ENCODE measurements at places on chromosomes 3 and 15.
A peak's percentile ranks its signal among the peaks of the same experiment; 100 is the strongest.

- H3K36me3 ChIP-seq = peaks cover 2% of the 10 kb centered on the region
- no peak overlapping the region for H3K27ac ChIP-seq
- no peak overlapping the region for H3K4me3 ChIP-seq
- no peak for DNase-seq
- H3K27me3 ChIP-seq = peaks cover 18% of the 10 kb centered on the region
Observed at GRCh38 chr3:46607603-46608028, 4.7 kb upstream of the FAM240A start.

- H3K4me1 ChIP-seq = no peaks in the 10 kb centered on the region
- H3K4me3 ChIP-seq = no peak overlapping the region
- H3K27ac ChIP-seq = no peak overlapping the region
- H3K27me3 ChIP-seq = no peaks in the 10 kb centered on the region
- H3K36me3 ChIP-seq = peaks cover 1% of the 10 kb centered on the region
Observed at GRCh38 chr3:96319166-96319565, 495.2 kb upstream of the EPHA6 start.

GRCh38 chr3:73459711-73460110, 165.0 kb downstream of the PDZRN3 start:
- no peaks in the 10 kb centered on the region for H3K4me1 ChIP-seq
- H3K36me3 ChIP-seq = peaks cover 2% of the 10 kb centered on the region
- no peak overlapping the region for H3K4me3 ChIP-seq
- H3K27me3 ChIP-seq = no peaks in the 10 kb centered on the region

GRCh38 chr15:67788986-67789385, 36.3 kb upstream of the SKOR1 start:
- no peak for DNase-seq
- no peaks in the 10 kb centered on the region for H3K27me3 ChIP-seq
- H3K27ac ChIP-seq = no peak overlapping the region
- peaks cover 25% of the 10 kb centered on the region for H3K4me1 ChIP-seq
- H3K4me3 ChIP-seq = no peak overlapping the region

DNA sequence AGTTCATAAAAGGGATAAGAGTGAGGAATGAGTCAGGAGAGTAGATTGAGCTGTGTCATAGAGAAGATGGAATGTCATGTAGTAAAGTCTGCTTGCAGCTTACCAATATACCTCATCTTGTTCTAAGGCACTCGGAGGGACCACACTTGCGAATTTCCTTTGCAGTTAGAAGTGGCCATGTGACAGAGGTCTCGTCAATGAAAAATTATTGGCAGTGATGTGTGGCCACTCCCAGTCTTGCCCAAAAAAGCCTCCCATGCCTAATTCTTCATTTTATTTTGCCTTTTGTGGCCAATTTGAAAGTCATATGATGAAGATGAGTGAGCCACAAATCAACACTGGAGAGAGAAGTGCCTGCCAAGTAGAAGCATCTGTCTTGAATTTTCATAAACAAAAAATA, 465.6 kb upstream of the ZNF385D start:
- H3K4me1 ChIP-seq = no peaks in the 10 kb centered on the region
- H3K4me3 ChIP-seq = no peak overlapping the region
- no peaks in the 10 kb centered on the region for H3K27me3 ChIP-seq
- no peaks in the 10 kb centered on the region for H3K36me3 ChIP-seq

DNA sequence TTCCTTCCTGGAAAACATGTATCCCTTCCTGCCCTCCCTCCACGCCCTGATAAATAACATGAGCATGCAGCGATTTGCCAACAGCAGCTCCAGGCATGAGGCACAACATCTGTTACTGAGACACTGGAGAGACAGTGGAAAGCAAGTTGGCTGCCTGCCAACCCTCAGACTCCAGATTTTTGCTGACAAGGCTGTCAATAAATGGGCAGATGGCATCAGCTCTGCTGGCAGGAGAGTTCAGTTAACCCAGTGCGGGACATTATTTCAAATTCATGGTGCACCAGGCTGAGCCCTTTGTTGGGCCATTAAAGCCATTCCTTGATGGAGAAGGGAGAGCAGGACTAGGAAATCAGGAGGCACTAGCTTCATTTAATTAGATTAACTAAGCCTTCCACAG, 293.3 kb downstream of the MEX3B start:
- H3K4me3 ChIP-seq = no peak overlapping the region
- DNase-seq = no peak
- H3K27ac ChIP-seq = no peak overlapping the region
- H3K4me1 ChIP-seq = no peaks in the 10 kb centered on the region
- no peaks in the 10 kb centered on the region for H3K27me3 ChIP-seq

GRCh38 chr3:170098753-170099152, 61.0 kb downstream of the GPR160 start:
- no peak overlapping the region for H3K4me3 ChIP-seq
- peak overlapping the region; percentile 70 for H3K27ac ChIP-seq
- H3K27me3 ChIP-seq = no peaks in the 10 kb centered on the region
- DNase-seq = no peak
- peaks cover 65% of the 10 kb centered on the region for H3K36me3 ChIP-seq

- no peaks in the 10 kb centered on the region for H3K27me3 ChIP-seq
- no peaks in the 10 kb centered on the region for H3K4me1 ChIP-seq
- H3K27ac ChIP-seq = no peak overlapping the region
- H3K36me3 ChIP-seq = no peaks in the 10 kb centered on the region
- no peak for DNase-seq
Observed at GRCh38 chr3:176395240-176395639, 802.0 kb downstream of the TBL1XR1 start.

- peaks cover 39% of the 10 kb centered on the region for H3K27me3 ChIP-seq
- no peaks in the 10 kb centered on the region for H3K36me3 ChIP-seq
- no peak overlapping the region for H3K27ac ChIP-seq
- H3K4me3 ChIP-seq = no peak overlapping the region
- DNase-seq = no peak
Observed at GRCh38 chr3:123800362-123800682, 83.8 kb downstream of the MYLK start.

GRCh38 chr15:32857732-32858131, 139.9 kb downstream of the GREM1 start:
- H3K4me1 ChIP-seq = no peaks in the 10 kb centered on the region
- DNase-seq = no peak
- no peak overlapping the region for H3K27ac ChIP-seq
- no peak overlapping the region for H3K4me3 ChIP-seq
- peaks cover 4% of the 10 kb centered on the region for H3K36me3 ChIP-seq

GRCh38 chr15:33370623-33371020, 59.9 kb downstream of the RYR3 start:
- no peak overlapping the region for H3K4me3 ChIP-seq
- no peak overlapping the region for H3K27ac ChIP-seq
- DNase-seq = no peak
- peaks cover 8% of the 10 kb centered on the region for H3K27me3 ChIP-seq

- H3K27me3 ChIP-seq = no peaks in the 10 kb centered on the region
- DNase-seq = no peak
- peaks cover 48% of the 10 kb centered on the region for H3K4me1 ChIP-seq
- H3K4me3 ChIP-seq = peak overlapping the region; percentile 95
Observed at GRCh38 chr3:30605706-30606300, 598 bp upstream of the TGFBR2 start.

GRCh38 chr3:101796077-101796680, 17.2 kb downstream of the NXPE3 start:
- no peak for DNase-seq
- H3K27ac ChIP-seq = peak overlapping the region; percentile 25
- H3K4me1 ChIP-seq = peaks cover 45% of the 10 kb centered on the region
- H3K36me3 ChIP-seq = peaks cover 25% of the 10 kb centered on the region
- H3K27me3 ChIP-seq = no peaks in the 10 kb centered on the region

GRCh38 chr15:101188637-101189408, 63.0 kb downstream of the CHSY1 start:
- DNase-seq = no peak
- H3K4me1 ChIP-seq = peaks cover 64% of the 10 kb centered on the region
- peak overlapping the region; percentile 69 for H3K27ac ChIP-seq
- peak overlapping the region; percentile 63 for H3K4me3 ChIP-seq
- H3K27me3 ChIP-seq = no peaks in the 10 kb centered on the region

DNA sequence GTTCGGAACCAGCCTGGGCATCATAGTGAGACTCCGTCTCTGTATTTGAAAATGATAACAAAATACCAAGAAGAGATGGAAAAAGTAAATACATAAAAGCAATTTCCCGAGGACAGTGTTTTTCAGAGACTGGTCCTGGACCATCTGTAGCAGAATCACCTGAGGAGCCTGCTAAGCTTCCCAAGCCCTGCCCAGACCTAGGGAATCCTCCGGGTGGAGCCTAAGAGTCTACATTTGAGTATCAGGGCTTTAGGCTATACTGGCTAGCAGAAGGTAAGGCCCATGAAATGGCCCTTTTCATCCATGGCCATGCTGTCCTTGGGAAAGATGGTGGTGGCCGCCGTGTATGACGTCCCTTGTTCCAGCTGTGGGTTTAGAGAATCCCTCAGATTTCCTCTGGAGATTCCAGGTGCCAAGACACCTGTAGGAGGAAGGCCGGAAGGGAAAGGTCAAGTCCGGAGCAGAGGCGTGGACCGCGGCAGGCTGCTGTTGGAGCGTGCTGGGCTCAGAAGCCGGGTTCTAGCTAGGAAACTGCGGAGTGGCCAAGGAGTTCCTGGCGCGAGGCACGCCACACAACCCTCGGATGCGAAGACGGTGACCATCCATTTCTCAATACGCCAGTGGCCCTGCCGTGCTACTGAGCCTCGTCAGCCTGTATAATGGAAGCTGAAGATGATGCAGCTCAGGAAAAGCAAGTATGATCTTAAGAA, 50.9 kb downstream of the TMEM44 start:
- peak overlapping the region; percentile 40 for H3K4me3 ChIP-seq
- H3K36me3 ChIP-seq = peaks cover 12% of the 10 kb centered on the region
- H3K27me3 ChIP-seq = no peaks in the 10 kb centered on the region
- DNase-seq = no peak
- H3K27ac ChIP-seq = no peak overlapping the region

DNA sequence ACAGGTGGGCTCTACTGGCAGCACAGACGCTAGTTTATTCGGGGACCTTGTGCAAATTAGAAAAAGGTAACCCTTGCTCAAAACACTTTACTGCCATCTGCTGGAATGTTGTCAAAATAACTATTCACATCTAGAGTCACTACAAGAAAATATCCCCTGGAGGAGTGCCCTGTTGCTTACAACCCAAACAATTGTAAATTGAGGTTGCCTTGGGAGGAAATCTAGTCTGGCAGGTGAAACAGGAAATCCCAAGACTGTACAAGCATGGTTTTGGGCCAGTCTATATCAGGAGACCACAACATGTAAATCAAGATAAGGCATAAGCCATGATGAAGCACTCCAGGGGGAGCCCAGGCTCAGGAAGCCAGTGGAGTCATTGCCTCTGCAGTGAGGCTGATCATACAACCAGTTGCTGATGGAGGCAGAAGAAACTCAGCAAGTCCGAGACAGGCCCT, 136.8 kb upstream of the ACP3 start:
- H3K4me3 ChIP-seq = no peak overlapping the region
- H3K27me3 ChIP-seq = peaks cover 17% of the 10 kb centered on the region
- H3K27ac ChIP-seq = peak overlapping the region; percentile 30
- H3K36me3 ChIP-seq = no peaks in the 10 kb centered on the region
- peaks cover 6% of the 10 kb centered on the region for H3K4me1 ChIP-seq

DNA sequence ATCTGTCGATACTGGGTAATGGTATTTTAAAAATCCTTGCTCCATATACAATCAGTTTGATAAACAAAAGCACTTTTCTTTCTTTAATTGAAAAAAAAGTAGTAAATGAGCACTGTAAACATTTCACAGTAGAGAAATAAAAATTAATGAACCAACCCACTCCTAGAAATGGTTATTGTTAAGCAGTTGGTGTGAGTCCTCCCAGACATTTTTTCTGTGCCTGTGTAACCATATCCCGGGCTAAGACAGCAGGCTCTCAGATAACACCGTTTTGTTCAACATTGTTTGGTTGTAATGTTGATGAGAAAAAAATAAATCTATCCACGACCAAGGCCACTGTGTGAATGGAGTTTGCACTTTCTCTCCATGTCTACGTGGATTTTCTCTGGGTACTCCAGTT, 42.6 kb downstream of the PXK start:
- peaks cover 6% of the 10 kb centered on the region for H3K36me3 ChIP-seq
- H3K4me1 ChIP-seq = no peaks in the 10 kb centered on the region
- H3K27me3 ChIP-seq = no peaks in the 10 kb centered on the region
- H3K27ac ChIP-seq = no peak overlapping the region

- H3K4me1 ChIP-seq = no peaks in the 10 kb centered on the region
- no peaks in the 10 kb centered on the region for H3K36me3 ChIP-seq
- peaks cover 16% of the 10 kb centered on the region for H3K27me3 ChIP-seq
- H3K4me3 ChIP-seq = no peak overlapping the region
- DNase-seq = no peak
Observed at GRCh38 chr3:42277676-42278075, 11.7 kb upstream of the CCK start.

DNA sequence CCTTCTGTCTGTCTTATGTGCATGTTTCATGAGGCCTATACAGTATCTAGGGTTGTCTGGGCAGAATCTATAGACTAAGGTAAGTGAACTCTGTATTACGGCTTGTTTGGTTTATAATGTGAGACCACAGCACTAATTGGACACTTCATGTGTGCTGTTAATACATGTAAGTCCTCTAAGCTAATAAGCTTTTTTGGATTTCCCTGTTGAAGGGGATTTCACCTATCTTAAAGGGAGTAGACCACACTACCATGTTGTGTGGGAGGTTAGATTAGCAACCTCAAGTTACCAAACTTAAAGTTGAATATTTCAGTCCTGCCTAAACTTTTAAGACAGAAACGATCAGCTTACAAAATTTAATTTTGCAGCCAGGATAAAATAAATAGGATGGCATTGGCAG, 189.8 kb upstream of the GOLIM4 start:
- no peak overlapping the region for H3K27ac ChIP-seq
- no peak for DNase-seq
- no peaks in the 10 kb centered on the region for H3K4me1 ChIP-seq
- H3K4me3 ChIP-seq = no peak overlapping the region

DNA sequence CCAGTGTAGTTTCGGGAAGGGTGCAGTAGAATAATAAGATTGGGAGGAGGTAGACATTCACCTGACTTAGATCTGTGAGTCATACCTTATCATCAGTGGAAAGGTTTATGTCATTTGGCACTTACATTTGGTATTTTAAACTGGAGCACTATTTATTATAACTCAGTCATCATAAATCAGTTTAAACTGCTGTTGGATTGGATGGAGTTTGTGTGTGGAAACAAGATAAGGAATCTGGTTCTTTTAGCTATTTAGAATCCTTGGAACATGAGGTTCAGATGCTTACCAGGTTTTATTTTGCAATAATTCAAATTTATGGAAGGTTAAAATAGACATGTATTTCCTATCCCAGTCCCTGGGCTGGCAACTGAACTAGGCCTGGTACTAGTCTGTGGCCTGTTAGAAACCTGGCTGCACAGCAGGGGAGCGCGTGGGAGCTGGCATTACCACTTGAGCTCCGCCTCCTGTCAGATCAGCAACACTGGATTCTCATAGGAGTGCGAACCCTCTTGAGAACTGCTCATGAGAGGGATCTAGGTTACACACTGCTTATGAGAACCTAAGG, 34.5 kb downstream of the ZFAND6 start:
- no peak overlapping the region for H3K4me3 ChIP-seq
- no peak overlapping the region for H3K27ac ChIP-seq
- peaks cover 7% of the 10 kb centered on the region for H3K36me3 ChIP-seq
- peaks cover 46% of the 10 kb centered on the region for H3K4me1 ChIP-seq
- H3K27me3 ChIP-seq = no peaks in the 10 kb centered on the region
